ENCODE measurements at places on chromosomes 4 and X.

DNA sequence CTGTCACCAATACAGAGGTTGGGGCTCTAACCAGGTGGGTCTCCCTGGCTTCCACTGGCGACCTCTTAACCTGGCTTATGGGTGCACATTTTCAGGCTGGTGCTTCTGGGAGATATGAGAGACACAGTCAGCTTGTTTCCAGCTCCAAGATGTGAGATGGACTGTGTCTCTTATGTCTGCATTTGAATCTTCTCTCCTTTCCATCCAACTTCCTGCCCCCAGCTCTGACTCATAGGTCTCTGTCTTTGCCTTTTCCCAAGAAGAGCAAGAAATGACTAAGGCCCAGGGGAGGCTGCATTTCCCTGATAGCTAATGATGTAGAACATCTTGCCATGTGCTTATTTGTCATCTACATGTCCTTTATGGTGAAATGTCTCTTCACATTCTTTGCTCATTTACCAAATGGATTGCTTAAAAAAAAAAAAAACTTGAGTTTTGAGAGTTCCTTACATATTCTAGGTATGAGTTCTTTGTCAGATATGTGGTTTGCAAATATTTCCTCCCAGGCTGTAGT, 3.2 kb upstream of the UXT start:
- no peak for DNase-seq

DNA sequence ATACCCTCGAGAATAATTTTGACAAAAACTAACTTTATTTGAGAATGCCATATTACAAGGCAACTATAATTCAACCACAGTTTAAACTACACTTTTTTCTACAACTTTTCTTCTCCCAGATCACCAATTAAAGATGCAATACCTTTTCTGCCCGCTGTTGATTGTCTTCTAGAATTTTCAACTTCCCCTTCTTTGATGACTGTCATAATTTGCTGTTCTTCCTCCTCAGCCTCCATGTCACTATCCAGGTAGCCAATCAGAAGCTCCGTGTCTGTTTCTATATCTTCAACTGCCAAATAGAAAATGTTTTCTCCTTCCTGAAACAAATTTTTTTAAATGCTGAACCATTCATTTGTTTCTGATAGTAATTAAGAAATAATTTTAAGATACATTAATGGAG, 101.5 kb downstream of the PRDM5 start:
- no peak for DNase-seq

DNA sequence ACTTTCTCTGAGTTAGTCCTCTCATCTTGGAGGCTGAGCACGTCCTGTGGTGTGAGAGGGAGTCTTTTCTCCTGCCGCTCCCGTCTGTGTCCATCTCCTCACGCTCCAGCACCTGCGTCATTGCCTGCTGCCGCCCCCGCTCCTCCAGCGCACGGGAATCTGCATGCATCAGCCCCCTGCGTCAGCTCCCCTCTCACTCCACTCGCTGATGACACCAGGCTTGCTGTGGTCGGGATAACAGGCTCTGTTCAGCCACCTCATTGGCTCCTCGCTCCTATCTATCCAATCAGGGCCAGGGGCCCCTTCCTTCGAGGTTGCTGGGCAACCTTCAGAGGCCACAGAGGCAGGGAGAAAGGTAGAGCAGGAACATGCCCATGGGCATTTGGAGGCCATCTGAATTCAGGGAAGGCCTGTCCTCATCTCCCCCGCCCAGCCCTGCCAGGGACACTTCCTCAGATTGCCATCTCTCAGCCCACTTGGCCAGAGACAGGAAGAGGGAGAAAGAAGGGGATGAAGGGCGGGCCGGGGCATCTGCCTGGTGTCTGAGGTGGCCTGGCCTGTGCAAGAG, 9.3 kb downstream of the ZNF185 start:
- no peak for DNase-seq

GRCh38 chrX:139909712-139910111, 23.1 kb downstream of the ATP11C start:
- DNase-seq, result no peak

- DNase-seq, result no peak
Measured at GRCh38 chr4:16704489-16704888, 194.0 kb downstream of the LDB2 start.

- no peak for DNase-seq
Measured at GRCh38 chr4:174005422-174005821, 278.0 kb downstream of the FBXO8 start.

GRCh38 chr4:176533159-176533558, 213.4 kb downstream of the SPCS3 start:
- no peak for DNase-seq

DNA sequence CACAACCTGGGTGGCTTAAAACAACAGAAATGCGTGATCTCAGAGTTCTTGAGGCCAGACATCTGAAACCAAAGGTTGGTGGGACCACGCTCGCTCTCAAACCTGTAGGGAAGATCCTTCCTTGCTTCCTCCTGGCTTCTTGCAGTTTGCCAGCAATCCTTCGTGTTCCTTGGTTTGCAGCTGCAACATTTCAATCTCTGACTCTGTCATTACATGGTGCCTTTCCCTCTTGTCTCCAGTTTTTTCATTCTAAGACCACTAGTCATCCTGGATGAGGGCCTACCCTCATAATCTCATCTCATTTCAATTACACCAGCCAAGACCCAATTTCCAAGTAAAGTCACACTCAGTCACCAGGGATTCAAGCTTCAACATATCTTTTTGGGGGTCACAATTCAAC, 388.0 kb downstream of the GPM6A start:
- DNase-seq, result no peak

- no peak for DNase-seq
Measured at GRCh38 chr4:3285558-3286334, 7.1 kb upstream of the RGS12 start.

DNA sequence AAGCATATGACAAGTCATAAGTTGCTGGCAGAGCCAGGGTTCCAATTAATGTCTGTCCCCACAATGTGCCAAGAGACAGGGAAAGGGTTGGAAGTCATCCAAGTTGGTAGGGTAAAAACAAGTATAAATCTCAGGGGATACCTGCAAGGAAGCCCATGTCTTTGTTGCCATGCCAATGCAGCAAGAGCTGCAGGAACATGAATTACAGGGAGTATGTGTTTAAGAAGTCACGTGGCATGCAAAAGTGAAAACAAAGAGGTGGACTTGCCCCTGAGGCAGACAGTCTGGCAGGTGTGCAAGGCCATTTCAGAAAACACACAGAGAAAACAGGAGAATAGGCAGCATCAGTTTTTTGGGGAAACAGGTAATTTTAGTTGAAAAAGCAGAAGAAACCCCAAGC, 29.4 kb downstream of the C4orf51 start:
- no peak for DNase-seq

GRCh38 chr4:37747772-37748330, 61.7 kb upstream of the RELL1 start:
- no peak for DNase-seq

DNA sequence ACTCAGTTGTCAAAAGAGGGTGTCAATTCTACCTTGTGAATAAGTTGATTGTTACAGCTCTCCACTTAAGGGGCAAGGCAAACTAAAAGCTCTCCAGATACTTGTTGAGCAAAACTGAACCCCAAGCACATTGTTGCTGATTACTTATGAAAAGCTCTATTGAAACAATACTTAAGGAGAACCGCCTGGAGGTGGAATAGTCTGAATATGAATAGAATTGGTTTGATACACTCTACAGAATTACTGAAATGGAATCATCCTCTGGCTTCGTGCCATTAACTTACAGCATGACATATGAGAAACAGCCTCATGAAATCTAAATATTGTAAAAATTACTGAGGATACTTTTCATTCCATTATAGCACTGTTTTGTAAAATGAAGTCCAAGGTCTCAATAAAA, 127.0 kb upstream of the SH3RF1 start:
- DNase-seq, result no peak

DNA sequence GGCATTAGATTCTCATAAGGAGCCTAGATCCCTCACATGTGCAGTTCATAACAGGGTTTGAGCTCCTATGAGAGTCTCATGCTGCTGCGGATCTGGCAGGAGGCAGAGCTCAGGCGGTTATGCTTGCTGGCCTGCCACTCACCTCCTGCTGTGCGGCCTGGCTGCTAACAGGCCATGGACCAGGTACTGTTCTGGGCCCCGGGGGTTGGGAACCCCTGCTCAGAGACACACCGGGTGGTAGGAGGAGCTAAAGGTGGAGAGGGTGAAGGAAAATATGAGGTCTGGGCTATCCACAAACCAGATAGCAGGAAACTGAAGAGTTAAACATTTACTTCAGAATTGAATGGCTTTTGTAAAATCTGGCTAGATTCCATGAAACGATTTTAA, 5.9 kb upstream of the F11 start:
- DNase-seq, result no peak

DNA sequence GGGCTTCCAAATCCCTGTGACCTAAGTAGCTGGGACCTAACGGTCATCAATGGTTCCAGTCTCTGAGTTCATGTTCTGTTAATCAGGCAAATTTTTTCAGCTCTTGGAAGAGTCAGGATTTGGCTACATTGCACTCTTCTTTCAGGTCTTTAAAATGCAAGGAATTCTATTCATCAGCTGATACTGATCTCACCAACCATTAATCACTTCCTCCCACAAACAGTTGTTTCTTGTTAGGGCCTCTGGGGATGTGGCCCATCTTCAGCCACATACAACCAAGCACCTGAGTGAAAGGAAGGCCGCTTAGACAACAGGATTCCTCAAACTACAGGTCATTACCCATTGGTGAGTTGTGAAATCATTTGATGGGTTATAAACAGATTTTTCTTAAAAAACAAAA, 71.7 kb downstream of the FANCB start:
- DNase-seq, result no peak

DNA sequence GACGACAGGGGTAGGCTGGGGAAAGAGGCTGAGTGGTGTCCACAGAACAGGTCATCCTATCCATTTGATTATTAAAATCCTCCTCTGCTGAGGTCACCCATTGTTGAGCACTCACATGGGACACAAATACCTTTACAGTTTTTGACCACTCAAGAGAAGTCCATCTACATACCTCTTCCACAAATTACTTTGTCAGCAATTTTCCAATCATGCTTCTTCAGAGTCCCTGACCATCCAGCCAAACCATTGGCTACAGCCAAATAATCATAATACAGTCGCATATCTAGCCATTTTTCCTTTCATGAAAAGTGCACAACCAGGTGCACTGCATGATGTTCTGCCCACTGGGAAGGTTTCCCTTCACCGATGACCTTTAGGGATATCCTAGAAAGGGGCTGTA, 407.4 kb downstream of the TEX13C start:
- no peak for DNase-seq

- DNase-seq, result no peak
Measured at GRCh38 chr4:189507060-189507459, 433.6 kb upstream of the FRG1 start.

GRCh38 chrX:63327788-63328187, 23.3 kb downstream of the SPIN4 start:
- no peak for DNase-seq

- no peak for DNase-seq
Measured at GRCh38 chrX:55524487-55524886, 34.8 kb upstream of the USP51 start.

GRCh38 chr4:20997886-20998285, 297.6 kb downstream of the PACRGL start:
- DNase-seq, result no peak

- no peak for DNase-seq
Measured at GRCh38 chrX:2342281-2342688, 158.5 kb downstream of the DHRSX start.

DNA sequence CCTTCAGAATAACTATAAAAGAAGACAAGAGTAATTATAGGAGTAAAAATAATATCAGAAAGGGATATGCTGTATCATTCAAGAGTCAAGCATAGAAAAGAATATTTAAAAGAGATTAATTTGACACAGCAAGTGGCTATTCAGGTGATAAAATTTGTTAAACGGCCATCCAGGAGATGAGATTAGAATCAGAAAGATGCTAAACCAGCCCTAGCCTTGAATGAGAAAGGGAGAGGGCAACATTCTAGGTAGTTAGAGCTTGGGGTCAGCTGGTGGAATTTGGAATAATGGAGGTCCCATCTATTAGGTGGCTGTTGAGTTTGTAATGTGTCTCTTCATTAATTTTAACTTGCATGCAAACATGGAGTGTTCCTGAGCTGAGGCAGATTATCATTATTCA, 350.5 kb upstream of the PABPC4L start:
- DNase-seq, result no peak

- no peak for DNase-seq
Measured at GRCh38 chr4:74932832-74933561, at the start of gene PARM1. PARM1 (plus strand) TSS chr4:74933116; CDS start chr4:74933328, 212 bp downstream.

GRCh38 chrX:119622356-119623232, 16.4 kb upstream of the NKRF start:
- no peak for DNase-seq

GRCh38 chrX:53718073-53718472, 31.6 kb upstream of the HUWE1 start:
- no peak for DNase-seq

GRCh38 chrX:31589503-31589902, 517.7 kb upstream of the FTHL17 start:
- DNase-seq, result no peak

GRCh38 chr4:73855406-73855805, 2.3 kb downstream of the PF4V1 start:
- DNase-seq, result no peak

DNA sequence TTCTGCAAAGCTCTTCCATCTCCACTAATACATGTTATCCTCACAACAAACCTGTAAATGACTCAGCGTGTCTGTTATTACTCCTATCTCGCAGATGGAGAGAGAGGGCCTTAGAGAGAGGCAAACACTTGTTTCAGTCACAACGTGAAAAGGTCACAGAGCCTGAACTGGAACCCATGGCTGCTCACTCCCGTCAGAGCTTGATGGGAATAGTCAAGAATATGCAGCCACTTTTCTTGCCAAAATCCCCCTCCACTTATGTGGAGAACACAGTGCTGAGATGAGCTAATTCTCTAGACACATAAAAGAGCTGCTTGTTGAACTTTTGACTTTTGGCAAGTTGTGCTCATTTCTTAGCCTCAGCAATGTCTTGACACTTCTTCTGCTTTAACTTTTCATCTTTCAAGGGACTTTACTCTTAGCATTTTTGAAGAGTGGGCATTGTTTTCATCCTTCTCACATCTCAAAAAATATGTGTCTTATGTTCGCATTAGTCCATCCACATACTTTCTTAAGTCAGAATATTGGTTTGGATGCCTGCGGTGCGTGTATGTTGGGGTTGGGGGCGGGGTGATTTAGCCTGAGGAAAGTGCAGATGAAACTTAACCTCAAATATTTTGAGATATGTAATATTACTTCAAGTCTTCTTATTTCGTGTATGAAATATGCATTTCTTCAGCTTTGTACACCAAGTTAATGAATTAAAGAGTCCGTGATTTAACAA, 69.2 kb downstream of the SYNPO2 start:
- no peak for DNase-seq

GRCh38 chr4:67343199-67343598, 202.1 kb downstream of the CENPC start:
- no peak for DNase-seq

GRCh38 chrX:67734111-67734753, 190.4 kb downstream of the AR start:
- DNase-seq, result no peak

DNA sequence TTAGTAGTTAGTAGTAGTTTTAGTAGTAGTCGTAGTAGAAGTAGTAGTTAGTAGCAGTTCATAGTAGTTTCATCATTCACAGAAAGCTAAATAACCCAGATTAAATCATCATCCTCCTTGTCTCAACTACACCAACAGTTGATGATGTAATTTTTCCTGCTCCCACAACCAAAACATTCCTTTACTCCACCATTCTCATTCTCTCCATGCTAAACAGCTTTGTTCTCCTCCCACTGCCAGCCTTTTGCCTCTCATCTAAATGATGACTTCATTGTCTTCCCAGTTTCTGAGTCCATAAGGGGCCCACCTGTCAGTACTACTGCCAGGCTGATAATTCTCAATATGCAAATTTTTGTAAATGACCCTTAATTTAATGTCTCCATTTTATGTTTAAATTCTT, 68.9 kb downstream of the ARHGAP24 start:
- no peak for DNase-seq

- no peak for DNase-seq
Measured at GRCh38 chr4:141636771-141637460, 533 bp downstream of the IL15 start.
